ENCODE measurements at places on chromosomes 4 and X. TPM values are rescaled to one million over a fixed set of nuclear protein-coding genes. Genes with fewer than 3 reads are reported as not detected.

DNA sequence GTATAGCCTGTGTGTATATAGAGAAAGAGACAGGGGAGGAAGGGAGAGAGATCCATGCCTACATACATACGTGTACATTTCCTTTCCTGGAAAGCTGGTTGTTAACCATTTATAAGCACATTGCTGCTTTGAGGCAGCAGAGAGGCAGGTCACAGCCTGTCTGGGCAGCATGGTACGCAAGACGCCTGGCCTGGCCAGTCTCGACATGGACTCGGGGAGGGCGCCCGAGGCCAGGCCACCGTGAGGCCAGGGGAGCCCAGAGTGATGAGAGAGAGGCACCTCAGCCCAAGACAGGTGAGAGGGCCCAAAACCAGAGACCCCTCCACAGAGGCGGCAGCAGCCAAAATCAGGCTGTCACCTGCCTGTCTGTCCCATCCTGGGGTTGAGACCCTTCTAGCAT is 3.9 kb downstream of the TREX2 start:
- no peaks in the 10 kb centered on the region for H3K27me3 ChIP-seq
- no peaks in the 10 kb centered on the region for H3K36me3 ChIP-seq
- no peak overlapping the region for H3K27ac ChIP-seq
- H3K4me1 ChIP-seq: no peaks in the 10 kb centered on the region
- H3K4me3 ChIP-seq: no peak overlapping the region
- DNase-seq: no peak

DNA sequence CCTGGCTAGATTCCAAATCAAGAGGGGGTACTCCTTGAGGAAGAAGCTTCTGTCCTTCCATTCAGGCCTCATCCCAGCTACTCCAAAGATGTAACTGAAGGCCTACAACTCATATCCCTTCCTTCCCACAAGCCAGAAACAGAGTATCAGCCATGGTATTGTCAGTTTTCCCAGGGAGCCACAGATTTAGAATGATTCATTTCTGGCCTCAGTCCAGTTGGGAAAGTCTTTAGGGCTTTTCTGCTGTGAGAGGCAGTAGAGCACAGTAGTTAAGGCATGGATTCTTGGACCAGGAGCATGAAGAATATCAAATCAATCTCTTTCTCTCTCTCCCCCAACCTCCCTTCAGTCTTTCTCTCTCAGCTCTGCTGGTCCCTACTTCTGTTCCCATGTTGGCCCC is 505.0 kb downstream of the BCOR start:
- no peak for DNase-seq
- no peak overlapping the region for H3K4me3 ChIP-seq
- H3K27ac ChIP-seq: no peak overlapping the region
- no peaks in the 10 kb centered on the region for H3K4me1 ChIP-seq
- no peaks in the 10 kb centered on the region for H3K36me3 ChIP-seq

The GPC3 gene
- 91.8 TPM for polyA plus RNA-seq

DNA sequence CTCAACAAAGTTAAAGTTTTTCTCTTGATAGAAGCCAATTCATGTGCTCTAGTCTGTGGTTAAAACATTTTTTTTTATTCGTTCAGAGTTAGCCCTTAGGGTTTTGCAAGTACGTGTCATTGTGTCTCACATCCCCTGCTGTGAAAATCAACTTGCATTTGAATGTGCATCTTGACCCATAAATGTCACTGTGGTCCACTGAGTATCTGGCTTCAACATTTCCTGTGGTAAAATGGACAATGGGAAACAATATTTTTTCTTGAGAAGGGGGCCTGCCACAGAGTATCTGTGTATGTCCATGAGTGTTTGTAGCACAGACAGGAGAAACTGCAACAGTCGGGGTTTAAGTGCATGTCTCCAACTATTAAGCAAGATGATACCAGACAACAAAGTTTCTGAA is 554.8 kb upstream of the TENM3 start:
- no peak overlapping the region for H3K27ac ChIP-seq
- DNase-seq: no peak
- H3K4me3 ChIP-seq: no peak overlapping the region
- no peaks in the 10 kb centered on the region for H3K27me3 ChIP-seq
- no peaks in the 10 kb centered on the region for H3K36me3 ChIP-seq

GRCh38 chrX:78754917-78755316 is 7.4 kb downstream of the LPAR4 start:
- H3K4me3 ChIP-seq: no peak overlapping the region
- no peaks in the 10 kb centered on the region for H3K27me3 ChIP-seq
- H3K36me3 ChIP-seq: no peaks in the 10 kb centered on the region

DNA sequence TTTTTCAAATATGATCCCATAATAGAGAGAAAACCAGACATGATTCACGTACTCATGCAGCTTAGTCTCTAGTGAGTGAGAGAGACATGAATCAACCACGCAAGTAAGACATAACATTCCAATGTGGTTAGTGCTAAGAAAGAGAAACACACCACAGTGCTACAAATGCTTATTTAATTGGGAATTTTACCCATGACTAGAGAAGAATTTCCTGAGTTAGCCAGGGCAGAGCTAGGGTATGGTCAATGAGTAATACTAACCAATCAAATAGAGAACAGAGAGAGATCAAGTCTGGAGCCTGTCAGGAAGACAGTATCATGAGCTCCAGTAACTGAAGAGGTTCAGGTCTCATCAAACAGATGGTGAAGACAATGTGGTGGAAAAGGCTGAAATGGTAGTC is 495.2 kb downstream of the PDGFC start:
- H3K4me3 ChIP-seq: no peak overlapping the region
- H3K27me3 ChIP-seq: no peaks in the 10 kb centered on the region
- no peak for DNase-seq
- H3K27ac ChIP-seq: no peak overlapping the region
- H3K4me1 ChIP-seq: no peaks in the 10 kb centered on the region

GRCh38 chrX:75596178-75596577 is 73.3 kb upstream of the ZDHHC15 start:
- DNase-seq: no peak
- H3K27ac ChIP-seq: no peak overlapping the region
- no peaks in the 10 kb centered on the region for H3K27me3 ChIP-seq
- H3K4me3 ChIP-seq: no peak overlapping the region

DNA sequence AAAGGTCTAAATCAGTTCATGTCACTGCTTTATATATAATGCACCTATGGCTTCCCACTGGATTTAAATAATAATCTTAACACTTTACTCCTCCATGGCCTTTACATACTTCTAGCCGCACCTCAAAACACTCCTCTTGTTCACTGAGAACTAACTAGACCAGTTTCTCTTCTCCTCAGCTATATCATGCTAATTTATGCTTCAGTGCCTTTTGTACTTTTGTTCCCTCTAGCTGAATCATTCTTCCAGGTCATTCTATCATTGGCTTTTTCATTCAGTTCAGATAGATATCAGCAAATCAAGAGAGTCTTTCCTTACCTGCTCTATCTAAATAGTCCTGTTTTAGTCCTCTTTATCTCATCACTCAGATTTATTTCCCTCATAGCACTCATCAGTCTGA is 64.2 kb downstream of the TET2 start:
- DNase-seq: no peak
- no peaks in the 10 kb centered on the region for H3K27me3 ChIP-seq
- H3K4me3 ChIP-seq: no peak overlapping the region
- peaks cover 3% of the 10 kb centered on the region for H3K4me1 ChIP-seq

The KLB gene
- 0.01 TPM for polyA plus RNA-seq

The MAGEB1 gene
- polyA plus RNA-seq: not detected

The NDST3 gene
- 0.02 TPM for polyA plus RNA-seq

DNA sequence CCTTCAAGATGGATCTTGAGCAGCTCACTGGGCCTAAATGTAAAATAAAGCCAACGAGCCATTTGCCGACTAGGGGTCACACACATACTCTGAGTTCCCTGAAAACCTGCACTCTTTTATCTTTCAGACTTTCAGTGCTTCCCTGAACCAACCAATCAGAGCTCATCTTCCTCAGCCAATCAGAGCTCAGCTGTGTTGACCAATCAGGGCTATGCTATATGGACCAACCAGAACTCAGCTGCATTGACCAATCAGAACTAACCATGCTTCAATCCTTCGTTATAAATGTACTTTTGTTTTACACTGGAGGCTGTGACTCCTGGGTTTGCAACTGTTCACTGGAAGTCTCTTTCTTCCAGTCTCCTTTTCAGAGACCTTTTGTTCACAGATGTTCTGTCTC is 19.3 kb downstream of the SLC25A53 start:
- H3K27me3 ChIP-seq: no peaks in the 10 kb centered on the region
- H3K27ac ChIP-seq: no peak overlapping the region
- DNase-seq: no peak
- no peaks in the 10 kb centered on the region for H3K36me3 ChIP-seq

DNA sequence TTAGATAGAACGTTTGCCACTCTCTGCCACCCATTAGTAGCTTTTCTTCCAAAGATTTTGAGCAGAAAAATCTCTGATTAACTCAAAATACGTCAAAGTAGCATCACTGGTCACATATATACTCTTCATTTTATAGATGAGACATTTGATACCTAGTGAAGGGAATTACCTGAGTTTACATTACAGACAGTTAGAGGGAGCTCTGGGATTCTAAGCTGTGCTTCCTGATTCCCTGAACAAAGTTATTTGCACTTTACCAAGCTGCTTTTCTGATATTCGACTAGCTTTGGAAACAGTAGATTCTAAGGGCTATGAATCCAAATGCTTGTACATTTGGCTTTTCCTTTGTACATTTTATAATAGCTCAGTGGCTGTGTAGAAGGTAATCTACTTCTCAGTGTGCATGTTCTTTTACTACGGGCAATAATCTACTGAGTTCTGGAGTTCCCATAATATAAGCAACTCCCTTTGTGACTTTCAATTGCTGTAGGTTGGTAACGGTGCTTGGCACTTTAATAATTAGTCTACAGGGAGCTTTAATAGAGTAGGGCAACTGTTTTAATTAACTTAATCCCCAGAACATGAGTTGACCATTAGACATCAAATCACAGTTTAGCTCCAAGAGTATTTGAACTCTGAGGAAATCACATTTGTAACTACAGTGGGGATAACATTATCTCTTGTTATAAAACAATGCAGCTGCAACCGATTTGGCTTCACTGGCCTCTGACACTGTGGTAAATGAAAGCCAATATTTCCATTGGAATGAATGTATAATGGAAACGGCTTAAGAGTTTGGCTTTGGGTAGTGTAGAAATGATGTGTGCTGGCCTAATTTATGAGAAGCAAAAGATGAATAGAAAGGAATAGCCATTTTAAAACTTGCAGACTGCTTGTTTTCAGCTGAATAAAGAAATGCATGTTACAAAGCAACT is 1602.4 kb downstream of the STIM2 start:
- DNase-seq: no peak
- H3K27ac ChIP-seq: no peak overlapping the region
- no peaks in the 10 kb centered on the region for H3K4me1 ChIP-seq
- H3K4me3 ChIP-seq: no peak overlapping the region
- H3K27me3 ChIP-seq: no peaks in the 10 kb centered on the region

- H3K27me3 ChIP-seq: no peaks in the 10 kb centered on the region
- H3K36me3 ChIP-seq: no peaks in the 10 kb centered on the region
- no peak overlapping the region for H3K27ac ChIP-seq
- no peak overlapping the region for H3K4me3 ChIP-seq
Observed at GRCh38 chrX:32183066-32183465, 1028.3 kb downstream of the DMD start.

DNA sequence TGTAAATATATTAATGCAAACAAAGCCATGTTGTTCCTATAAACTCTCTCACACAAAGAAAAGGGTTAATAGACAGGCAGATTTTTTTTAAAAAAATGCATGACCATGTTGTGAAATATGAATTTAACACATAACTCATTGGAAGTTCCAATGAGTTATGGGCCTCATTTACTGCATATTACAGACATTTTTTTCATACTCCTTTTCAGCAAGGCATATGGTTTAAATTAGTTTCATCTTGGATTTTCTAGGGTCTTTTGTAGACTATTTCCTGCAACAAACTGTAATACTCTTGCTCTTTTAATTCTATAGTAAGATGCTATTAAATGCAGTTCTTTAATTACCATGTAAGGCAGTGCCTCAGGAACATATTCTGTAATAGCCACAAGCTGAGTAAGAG is 323.1 kb downstream of the GBA3 start:
- H3K27me3 ChIP-seq: no peaks in the 10 kb centered on the region
- H3K4me1 ChIP-seq: no peaks in the 10 kb centered on the region
- no peaks in the 10 kb centered on the region for H3K36me3 ChIP-seq
- H3K27ac ChIP-seq: no peak overlapping the region
- DNase-seq: no peak

DNA sequence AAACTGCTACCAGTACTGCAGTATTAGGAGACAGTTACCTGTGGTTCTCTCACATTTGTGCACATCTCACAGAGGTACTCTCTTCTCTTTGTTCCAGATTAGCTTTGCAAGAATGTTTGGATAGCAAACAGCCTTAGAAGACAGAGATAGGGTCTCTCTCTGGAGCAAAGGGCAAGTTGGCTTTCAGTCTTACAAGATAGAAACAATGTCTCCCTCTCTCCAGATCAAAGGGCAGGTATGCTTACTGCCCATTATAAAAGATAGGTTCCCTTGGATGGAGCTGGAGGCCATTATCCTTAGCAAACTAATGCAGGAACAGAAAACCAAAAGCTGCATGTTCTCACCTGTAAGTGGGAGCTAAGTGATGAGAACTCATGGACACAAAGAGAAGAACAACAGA is 50.2 kb upstream of the KIT start:
- no peak overlapping the region for H3K27ac ChIP-seq
- no peaks in the 10 kb centered on the region for H3K27me3 ChIP-seq
- H3K4me3 ChIP-seq: no peak overlapping the region
- no peaks in the 10 kb centered on the region for H3K36me3 ChIP-seq

DNA sequence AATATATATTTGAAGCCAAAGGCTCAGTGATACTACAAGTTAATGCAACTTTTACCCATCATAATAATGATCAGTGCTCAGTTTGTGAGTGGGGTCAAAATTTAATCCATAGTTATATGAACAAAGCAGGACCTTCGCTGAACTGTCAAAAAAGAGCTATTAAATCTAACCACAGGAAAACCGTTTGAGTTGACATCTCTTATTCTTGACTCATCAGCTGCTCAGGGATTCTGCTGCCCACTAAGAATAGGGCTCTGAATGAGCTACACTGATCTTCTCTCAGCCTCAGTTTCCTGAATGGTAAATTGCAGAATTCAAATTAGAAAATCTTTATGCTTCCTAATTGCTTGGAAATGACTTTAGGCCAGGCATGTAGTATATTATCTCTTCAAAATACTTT is 44.9 kb upstream of the NAP1L5 start:
- no peaks in the 10 kb centered on the region for H3K36me3 ChIP-seq
- peaks cover 8% of the 10 kb centered on the region for H3K4me1 ChIP-seq
- H3K4me3 ChIP-seq: no peak overlapping the region
- no peak for DNase-seq
- no peaks in the 10 kb centered on the region for H3K27me3 ChIP-seq

DNA sequence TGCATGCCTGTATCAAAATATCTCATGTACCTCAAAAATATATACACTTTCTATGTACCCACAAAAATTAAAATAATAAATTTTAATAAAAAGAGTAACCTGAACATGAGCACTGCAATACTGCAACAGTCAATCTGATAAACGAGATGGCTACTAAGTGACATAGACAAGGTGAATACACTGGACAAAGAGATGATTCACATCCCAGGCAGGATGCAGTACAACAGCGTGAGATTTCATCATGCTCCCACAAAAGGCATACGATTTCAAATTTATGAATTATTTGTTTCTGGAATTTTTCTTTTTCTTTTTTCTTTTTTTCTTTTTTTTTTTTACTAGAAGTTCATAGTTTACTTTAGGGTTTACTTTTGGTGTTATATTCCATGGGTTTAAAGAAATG is 12.2 kb upstream of the FGF16 start:
- no peaks in the 10 kb centered on the region for H3K36me3 ChIP-seq
- no peak for DNase-seq
- no peak overlapping the region for H3K27ac ChIP-seq
- H3K27me3 ChIP-seq: no peaks in the 10 kb centered on the region
- no peak overlapping the region for H3K4me3 ChIP-seq
